ENCODE measurements at places on chromosomes 7 and 10. TPM values are rescaled to one million over a fixed set of nuclear protein-coding genes. Genes with fewer than 3 reads are reported as not detected.

AKR1C2 gene
- total RNA-seq = 3.8 TPM

- H3K27ac ChIP-seq = no peak overlapping the region
- H3K27me3 ChIP-seq = peaks cover 3% of the 10 kb centered on the region
- no peak overlapping the region for H3K4me3 ChIP-seq
- no peak for DNase-seq
- peaks cover 9% of the 10 kb centered on the region for H3K36me3 ChIP-seq
These were observed 18.5 kb downstream of the STRIP2 start for GRCh38 chr7:129452589-129453231.

HPS6 gene
- total RNA-seq = 22.1 TPM

GRCh38 chr10:75179657-75180177 is 30.9 kb upstream of the VDAC2 start:
- DNase-seq = no peak
- H3K4me3 ChIP-seq = no peak overlapping the region
- H3K4me1 ChIP-seq = no peaks in the 10 kb centered on the region

- H3K27me3 ChIP-seq = no peaks in the 10 kb centered on the region
- no peak overlapping the region for H3K27ac ChIP-seq
- H3K4me1 ChIP-seq = peaks cover 7% of the 10 kb centered on the region
- DNase-seq = no peak
These were observed 216.1 kb downstream of the HTR7 start for GRCh38 chr10:90641731-90642130.

GRCh38 chr7:32289651-32290414 is 200.3 kb downstream of the LSM5 start:
- DNase-seq = no peak
- no peaks in the 10 kb centered on the region for H3K36me3 ChIP-seq
- H3K27me3 ChIP-seq = no peaks in the 10 kb centered on the region
- no peak overlapping the region for H3K27ac ChIP-seq
- peaks cover 5% of the 10 kb centered on the region for H3K4me1 ChIP-seq

DNA sequence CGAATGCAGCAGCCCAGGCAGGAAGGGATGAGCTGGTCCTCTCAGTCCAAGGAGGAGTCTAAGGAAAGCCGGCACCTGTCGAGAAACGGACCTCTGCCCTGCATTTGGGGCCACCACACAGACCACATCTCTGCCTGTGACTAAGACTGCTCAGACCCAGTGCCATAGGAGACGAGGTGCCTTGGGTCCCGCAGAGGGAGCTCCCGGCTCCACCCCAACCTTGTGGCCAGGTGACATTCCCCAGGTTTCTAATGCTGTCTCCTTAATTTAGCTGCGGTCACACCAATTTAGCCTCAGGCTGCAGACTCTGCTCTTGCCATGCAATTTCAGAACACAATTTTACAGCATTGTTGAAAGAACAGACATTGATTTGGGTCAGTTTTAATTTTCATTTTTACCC is 22.8 kb upstream of the CRHR2 start:
- peaks cover 14% of the 10 kb centered on the region for H3K4me1 ChIP-seq
- DNase-seq = no peak
- H3K27me3 ChIP-seq = peaks cover 4% of the 10 kb centered on the region

DNA sequence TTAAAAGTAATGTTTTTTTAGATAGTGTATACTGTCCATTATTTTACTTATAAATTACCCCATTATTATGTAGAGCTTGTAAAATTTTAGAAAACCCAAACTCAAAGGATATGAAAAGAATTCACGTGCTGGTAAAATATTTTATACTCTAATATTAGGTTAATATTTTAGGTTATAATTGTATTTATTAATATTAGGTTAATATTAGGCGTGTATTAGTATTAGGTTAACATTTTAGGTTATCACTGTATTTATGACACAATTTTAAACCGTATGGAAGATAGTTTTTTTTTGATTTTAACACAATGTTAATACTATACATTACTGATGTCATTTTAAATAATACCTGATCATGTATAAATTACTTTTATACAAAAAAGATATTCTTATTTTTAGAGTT is 48.5 kb downstream of the ARL4A start:
- no peak overlapping the region for H3K27ac ChIP-seq
- no peaks in the 10 kb centered on the region for H3K27me3 ChIP-seq
- DNase-seq = no peak
- H3K36me3 ChIP-seq = no peaks in the 10 kb centered on the region
- H3K4me3 ChIP-seq = no peak overlapping the region

GRCh38 chr7:117064688-117065087 is 111.4 kb downstream of the ST7 start:
- H3K27ac ChIP-seq = no peak overlapping the region
- DNase-seq = no peak
- H3K36me3 ChIP-seq = no peaks in the 10 kb centered on the region
- no peak overlapping the region for H3K4me3 ChIP-seq

ARHGAP22 gene
- 10.0 TPM for total RNA-seq

DNA sequence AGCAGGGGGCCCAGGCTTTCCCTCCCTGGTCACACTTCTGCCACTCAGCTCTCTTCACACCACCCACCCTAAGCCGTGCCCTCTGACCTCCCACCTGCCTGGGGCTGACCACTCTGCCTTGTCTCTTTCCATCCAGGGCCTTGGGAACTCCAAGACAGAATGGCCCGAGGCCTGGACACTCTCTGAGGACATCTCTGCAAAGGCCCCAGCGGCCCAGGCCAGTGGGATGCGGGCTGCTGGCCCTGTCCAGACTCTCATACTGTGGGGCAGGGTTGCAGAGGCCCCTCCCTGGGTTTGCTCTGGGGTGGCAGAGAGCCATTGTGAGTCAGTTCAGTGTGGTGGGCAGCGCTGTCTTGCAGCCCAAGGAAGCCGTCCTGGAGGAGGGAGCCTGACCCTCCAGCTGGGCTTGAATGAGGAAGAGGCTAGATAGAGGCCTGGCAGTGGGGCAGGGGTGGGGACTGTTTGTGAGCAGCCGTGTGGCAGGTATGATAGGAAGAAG is 39.9 kb upstream of the RABGEF1 start:
- H3K36me3 ChIP-seq = no peaks in the 10 kb centered on the region
- H3K4me1 ChIP-seq = peaks cover 8% of the 10 kb centered on the region
- no peak for DNase-seq
- no peak overlapping the region for H3K4me3 ChIP-seq

MMP21 gene
- not detected for total RNA-seq

CYP3A7 gene
- total RNA-seq = not detected

- peaks cover 5% of the 10 kb centered on the region for H3K36me3 ChIP-seq
- H3K27ac ChIP-seq = no peak overlapping the region
- H3K4me3 ChIP-seq = no peak overlapping the region
- no peak for DNase-seq
- H3K4me1 ChIP-seq = no peaks in the 10 kb centered on the region
These were observed 111.3 kb upstream of the CHST15 start for GRCh38 chr10:124204726-124205125.

FOXI2 gene
- total RNA-seq = 0.17 TPM
